ENCODE measurements at places on chromosomes 3 and 15. TPM values are rescaled to one million over a fixed set of nuclear protein-coding genes. Genes with fewer than 3 reads are reported as not detected.

DNA sequence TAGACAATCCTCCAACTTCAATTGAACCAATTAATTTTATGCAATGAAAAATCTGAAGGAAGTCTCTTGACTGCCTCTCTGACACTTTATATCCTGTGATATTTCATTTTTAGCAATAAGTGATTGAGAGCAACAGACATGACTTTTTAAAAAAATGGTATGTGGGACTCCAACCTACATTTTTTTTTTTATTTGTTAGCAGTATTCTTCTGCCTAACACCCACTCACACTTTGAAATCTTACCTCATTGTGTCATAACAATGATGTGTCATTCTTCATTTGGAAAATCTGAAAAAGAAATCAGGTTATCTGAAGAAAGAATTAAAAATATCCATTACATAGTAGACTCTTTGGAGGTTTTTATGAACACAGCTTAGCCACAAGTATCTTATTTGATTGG, 541.3 kb upstream of the KCNMB2 start:
- DNase-seq: no peak

GRCh38 chr15:46815765-46816164, 901.5 kb upstream of the SEMA6D start:
- DNase-seq: no peak

Gene CLDN1
- 12.3 TPM for total RNA-seq

Gene AGBL1
- 0.14 TPM for total RNA-seq
